NCI-H1105 treated with DMSO at 0.1 percent for 48 hours (cell line): ENCODE measurements at places on chromosomes 7 and 10.
A peak's percentile ranks its signal among the peaks of the same experiment; 100 is the strongest.

DNA sequence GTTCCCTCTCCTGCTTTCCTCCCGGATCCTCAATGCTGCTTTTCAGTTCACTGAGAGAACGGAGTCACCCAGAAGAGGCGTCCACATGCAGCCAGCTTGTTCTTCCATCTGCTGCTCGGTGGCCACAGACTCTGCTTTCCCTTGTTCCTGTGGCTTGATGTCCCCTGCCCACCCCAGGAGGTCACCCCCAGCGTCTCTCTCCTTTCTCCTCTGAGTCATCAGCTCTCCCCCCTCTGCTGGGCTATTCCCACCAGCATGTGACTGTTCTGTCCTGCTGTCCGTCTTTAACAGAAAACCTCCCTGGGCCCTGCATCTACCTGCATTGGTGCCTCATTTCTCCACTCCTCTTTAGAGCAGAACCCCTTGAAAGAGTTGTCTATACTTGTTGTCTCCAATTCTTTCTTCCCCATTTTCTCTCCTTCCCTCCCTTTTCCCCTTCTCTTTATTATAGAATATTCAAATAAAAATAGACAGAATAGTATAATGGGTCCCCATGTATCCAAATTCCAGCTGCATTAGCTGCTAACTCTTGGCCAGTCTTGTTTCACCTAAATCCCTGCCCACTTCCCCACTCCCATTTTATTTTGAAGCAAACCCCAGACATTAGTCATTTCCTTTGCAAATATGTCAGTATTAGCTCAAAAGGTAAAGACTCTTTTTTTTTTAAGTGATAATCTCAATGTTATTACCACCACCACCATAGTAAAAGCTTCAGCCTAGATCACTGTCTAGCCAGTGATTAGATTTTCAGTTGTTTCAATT, 4.1 kb downstream of the ZNF282 start:
- DNase-seq = no peak

GRCh38 chr7:70135656-70136055, 537.4 kb downstream of the AUTS2 start:
- no peak for DNase-seq

GRCh38 chr7:93923296-93923695, 1.8 kb downstream of the GNG11 start:
- DNase-seq = no peak

- DNase-seq = no peak
These were observed 19.6 kb upstream of the GIMAP2 start for GRCh38 chr7:150665896-150666295.

DNA sequence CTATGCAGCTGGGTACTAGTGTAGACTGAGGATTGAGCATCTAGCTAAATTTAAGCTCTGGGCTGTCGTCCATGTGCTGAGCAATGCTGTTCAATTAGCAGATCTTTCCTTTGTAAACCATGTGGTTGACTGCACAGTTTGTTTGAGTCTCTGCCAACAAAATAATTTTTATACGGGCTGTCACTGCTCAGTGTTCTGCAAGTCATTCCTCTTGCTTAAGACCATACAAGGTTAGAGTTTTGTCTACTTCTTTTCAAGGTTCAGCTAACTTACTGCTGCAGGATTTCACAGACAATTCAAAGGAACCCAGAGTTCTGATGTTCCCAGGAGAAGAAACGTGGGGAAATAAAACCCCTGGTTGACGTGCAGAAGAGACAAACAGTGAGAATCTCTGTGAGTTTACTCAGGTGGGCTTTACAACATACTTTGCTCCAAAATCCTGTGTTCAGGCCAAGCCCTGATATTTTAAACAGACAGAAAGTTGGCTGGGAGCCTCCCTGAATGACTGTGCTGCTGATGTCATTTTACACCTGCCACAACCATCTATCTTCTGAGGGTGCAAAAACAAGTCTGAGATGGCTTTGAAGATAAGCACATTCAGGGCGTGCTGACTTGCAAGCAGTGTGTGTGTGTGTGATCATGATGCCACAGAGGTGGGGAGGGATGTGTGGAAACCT, 177.1 kb upstream of the SVIL start:
- DNase-seq = peak; percentile 42

DNA sequence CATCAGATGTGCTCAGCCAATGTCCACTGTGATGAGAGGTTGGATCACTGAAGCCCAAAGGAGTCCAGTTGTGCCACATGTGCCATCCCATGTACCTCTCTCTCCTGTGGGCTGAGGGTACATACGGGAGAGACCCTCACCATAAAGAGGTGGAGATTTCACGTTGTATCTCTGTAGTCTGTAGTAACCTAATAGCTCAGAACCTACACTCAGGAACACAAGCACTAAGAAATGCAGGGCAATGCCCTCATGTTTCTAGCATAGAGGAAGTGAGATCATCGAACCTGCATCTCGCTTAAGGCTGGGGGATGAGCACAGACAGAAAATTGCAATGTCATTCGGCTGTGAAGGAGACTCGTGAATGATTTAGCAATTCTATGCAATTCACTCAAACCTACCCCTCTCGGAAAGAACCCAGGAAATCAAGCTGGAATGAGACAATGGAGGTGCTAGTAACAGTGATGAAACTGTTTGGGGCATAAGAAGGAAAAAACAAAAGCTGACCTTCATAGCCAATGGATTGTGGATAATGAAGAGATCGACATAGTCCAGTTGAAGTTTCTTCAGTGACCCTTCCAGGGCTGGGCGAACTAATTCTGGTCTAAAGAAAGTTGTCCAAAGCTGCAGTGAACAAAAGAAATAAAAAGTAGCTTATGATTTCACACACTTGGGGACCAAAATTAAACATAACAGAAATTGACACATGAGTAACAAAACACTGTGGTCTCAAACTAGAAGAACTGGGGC, 80.3 kb upstream of the UCN3 start:
- no peak for DNase-seq

GRCh38 chr7:68192941-68193340, 1196.3 kb downstream of the TYW1 start:
- no peak for DNase-seq

DNA sequence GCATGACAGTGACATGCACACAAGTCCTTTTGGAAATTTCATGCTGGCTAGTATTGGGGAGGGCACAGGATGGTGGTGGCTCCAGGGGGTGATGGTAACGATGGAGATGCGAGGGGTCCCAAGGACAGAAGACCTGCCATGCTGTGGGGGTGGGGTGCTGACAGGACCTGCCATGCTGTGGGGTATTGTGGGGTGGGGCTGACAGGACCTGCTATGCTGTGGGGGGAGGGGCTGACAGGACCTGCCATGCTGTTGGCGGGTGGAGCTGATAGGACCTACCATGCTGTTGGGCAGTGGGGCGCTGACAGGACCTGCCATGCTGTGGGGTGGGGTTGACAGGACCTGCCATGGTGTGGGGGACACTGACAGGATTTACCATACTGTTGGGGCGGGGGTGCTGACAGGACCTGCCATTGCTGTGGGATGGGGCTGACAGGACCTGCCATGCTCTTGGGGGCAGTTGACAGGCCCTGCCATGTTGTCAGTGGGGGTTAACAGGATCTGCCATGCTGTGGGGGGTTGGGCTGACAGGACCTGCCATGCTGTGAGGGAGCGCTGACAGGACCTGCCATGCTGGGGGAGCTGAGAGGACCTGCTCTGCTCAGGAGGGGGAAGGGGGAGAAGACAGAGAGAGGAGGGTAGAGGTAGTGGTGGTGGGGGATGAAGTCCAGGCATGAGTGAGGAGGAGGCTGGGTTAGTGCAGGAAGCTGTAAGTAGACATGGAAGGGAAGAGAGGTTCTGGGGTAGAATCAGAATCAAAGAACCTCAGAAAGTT, 36.2 kb upstream of the RET start:
- no peak for DNase-seq

GRCh38 chr7:45133877-45134276, 22.4 kb upstream of the TBRG4 start:
- no peak for DNase-seq

DNA sequence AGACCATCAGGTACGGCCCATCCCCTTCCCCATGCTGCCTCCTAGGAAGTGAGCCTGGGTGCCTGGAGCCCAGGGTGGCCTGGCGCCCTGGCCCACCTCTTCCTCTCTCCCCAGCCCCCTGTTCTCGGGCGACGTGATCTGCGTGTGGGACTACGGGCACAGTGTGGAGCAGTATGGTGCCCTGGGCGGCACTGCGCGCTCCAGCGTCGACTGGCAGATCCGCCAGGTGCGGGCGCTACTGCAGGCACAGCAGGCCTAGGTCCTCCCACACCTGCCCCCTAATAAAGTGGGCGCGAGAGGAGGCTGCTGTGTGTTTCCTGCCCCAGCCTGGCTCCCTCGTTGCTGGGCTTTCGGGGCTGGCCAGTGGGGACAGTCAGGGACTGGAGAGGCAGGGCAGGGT, 17.0 kb downstream of the ASL start:
- DNase-seq = no peak
